NCI-H1417 (cell line): ENCODE measurements at places on chromosomes 2 and 18.
A peak's percentile ranks its signal among the peaks of the same experiment; 100 is the strongest.

DNA sequence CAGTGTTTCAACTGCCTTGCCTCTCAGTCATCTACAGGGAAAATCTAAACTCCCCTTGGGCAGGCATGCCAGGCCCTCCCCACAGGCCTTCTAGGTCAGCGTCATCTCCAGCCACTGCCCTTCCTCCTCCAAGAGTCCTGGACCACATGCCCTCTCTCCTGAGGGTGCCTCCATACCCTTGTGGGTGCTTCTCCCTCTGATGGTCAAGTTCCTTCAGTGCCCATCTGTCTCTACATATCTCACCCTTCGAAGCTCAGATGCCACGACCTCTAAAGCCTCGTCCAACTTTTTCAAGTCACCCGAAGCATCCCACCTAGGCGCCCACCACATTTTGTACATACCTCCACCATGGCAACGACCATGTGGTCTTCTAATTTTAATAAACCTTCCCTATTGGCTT lies 22.6 kb upstream of the TMEM247 start:
- no peak for DNase-seq

GRCh38 chr2:98778741-98779483 lies 48.0 kb upstream of the MGAT4A start:
- no peak for DNase-seq

- DNase-seq: no peak
Observed at GRCh38 chr2:163493359-163494298, 242.2 kb downstream of the FIGN start.

DNA sequence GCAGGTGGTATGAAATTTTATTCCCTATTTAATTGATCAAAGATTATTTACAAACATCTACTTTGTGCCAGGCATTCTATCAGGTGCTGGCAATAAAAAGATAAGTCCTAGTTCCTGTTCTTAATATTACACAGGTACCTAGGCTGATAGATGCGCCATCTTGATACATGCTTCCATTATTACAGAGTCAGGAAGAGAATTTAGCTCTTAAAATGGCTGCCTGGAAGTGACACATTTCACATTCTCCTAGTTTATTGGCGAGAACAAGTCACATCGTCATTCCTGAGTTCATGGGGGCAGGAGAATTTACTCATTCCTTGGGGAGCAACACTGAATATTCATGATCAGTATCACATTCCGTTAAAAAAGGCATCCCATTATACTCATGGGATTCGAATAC lies 1.1 kb upstream of the DARS1 start:
- DNase-seq: no peak

DNA sequence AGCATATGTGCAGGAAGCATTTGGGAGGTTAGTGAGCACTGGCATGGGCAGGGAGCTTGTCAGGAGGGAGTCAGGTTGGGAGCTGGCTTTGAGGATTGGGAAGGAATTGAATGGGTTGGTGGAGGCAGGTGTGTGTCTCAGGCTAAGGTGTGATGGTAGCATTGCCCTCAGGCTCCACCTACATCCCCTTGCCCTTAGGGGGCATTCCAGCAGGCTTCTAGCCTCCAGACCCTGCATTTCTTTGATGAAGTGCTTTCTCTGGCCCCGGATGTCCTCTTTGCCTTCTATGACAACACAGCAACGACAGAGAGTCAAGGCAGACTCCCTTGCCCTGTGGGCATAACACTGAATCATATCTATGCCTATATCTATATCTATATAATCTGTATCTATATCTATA lies 13.5 kb downstream of the RHBDD1 start:
- DNase-seq: no peak

DNA sequence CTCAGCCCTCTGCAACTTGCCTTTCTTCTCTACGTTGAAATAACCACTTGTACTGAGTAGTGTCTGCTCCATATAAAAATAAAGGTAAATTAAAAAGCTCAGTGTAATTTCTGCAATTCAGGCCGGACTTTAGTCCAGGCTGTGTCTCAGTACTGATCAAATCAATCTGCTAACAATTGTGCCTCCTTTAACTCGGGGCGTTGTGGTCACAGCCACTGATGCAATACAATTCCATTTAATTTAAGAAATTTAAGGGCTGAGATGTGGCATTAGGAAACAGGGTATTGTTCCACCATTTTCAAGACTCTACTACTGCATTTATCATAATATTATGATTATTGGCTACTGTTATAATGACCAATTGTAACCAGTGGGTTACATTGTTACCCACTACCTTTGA lies 60.0 kb upstream of the NPAS2 start:
- DNase-seq: no peak

DNA sequence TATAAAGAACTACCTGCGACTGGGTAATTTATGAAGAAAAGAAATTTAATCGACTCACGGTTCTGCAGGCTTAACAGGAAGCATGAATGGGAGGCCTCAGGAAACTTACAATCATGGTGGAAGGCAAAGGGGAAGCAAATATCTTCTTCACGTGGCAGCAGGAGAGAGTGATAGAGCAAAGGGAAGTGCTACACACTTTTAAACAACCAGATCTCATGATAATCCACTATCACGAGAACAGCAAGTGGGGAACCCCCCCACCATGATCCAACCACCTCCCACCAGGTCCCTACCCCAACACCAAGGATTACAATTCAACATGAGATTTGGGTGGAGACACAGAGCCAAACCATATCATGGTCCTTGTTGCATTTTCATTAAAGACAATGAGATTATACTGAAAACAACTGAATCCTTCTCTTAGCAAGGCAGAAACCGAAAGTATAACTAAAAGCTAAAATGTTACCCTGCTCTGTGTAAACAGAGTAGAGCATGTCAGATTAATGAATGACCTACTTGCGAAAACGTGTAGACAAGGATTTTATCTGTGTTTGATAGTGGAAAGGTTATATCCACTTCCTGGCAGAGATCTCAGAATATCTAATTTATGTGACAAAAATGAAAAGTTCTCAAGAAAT lies 60.1 kb upstream of the RBBP8 start:
- no peak for DNase-seq

- no peak for DNase-seq
Observed at GRCh38 chr18:8763611-8764010, 58.3 kb downstream of the MTCL1 start.

- DNase-seq: peak; percentile 84
Observed at GRCh38 chr2:120465989-120466703, 120.2 kb downstream of the INHBB start.

- DNase-seq: no peak
Observed at GRCh38 chr2:157463002-157463401, 19.1 kb upstream of the CYTIP start.

DNA sequence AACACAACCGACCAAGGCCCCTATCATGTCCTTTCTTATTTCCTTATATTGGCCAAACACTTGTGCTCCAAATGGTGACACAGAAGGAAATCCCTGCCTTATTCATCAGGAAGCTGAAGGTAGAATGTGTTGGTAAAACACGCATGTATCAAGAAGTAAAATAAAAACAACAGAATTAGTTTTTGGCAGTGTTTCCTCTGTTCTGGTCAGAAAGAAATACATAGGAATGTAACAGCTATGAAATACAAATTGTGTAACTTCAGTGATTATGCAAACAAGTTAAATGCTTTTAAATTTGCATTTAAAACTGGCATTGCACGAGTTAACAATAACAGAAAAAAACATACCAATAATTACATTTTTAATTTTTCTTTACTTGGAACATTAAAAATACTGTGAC lies 19.3 kb downstream of the ST6GAL2 start:
- DNase-seq: no peak

DNA sequence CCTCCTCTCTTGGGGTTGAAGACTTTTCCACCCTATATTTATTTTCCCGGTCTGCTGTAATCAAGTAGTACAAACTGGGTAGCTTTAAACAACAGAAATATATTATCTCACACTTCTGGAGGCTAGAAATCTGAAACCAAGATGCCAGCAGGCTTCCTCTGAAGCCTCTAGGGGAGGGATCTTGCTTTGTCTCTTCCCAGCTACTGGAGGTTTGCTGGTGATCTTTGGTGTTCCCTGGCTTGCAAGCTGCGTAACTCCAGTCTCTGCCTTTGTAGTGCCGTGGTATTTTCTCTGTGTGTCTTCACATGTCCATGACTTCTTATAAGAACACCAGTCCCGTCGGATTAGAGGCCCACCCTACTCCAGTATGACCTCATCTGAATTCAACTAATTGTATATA lies 44.4 kb downstream of the MYO3B start:
- peak; percentile 2 for DNase-seq

- DNase-seq: peak; percentile 29
Observed at GRCh38 chr2:174606336-174606735, 8.7 kb upstream of the WIPF1 start.

DNA sequence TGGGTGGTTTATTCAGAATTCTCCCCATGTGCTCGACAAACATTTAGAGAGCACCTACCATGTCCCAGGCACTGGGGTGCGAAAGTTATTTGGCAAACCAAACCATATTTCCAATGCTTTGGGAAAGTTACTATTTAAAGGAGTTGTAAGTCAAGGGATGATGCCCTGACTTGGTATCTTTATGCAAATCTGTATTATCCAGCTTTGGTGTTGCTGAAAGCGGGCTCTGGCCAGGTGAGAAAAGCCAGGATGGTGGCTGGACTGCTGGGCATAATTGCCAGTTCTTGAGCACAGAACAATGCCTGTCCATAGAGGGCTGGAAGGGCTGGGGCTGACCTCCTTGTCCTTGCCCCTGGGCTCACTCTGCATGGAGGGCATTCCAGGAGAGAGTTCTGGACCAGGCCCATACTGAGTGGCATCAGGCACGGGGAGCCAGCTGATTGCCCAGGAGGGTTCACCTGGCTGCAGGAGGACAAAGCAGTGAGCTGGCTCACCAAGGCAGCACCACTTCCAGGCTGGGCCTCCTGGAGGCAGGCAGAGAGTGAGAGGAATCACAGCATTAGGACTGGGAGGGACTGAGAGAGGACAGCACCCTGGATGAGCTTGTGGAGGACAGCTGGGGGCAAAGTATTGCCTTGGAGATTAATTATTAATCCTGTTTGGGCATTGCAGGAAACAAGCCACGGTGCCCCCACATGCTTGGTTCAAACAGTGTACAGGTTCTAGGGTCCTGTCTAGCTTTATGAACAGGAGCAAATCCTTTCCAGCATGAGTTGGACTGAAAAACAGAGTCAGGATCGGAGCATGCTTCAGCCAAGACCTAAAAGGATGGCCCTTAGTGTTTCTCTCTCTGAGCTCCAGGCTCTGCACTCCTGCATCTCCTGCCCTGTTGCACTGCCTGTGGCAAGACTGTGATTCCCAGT lies 7.1 kb downstream of the KHK start:
- DNase-seq: no peak

GRCh38 chr2:10031886-10032745 lies 11.2 kb upstream of the KLF11 start:
- no peak for DNase-seq

DNA sequence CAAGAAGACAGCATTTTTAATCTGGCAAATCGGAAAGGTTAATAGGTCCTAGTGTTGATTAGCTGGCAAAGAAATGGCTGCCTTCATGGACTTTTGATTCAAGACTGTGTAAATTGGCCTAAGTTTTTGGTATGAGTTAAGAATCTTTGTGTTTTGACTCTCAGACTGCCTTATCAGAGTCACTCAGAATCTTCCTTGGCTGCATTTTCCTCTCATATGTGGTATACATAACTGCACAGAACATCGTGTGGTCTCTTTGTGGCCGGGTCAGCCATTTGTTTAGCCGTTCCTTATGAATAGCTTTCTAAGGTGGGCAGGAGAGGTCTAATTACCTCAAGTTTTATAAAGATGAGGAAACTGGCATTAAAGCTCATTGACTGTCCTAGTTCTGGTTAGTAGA lies 30.1 kb downstream of the CAB39 start:
- DNase-seq: no peak

GRCh38 chr18:2223849-2224248 lies 347.5 kb downstream of the METTL4 start:
- DNase-seq: peak; percentile 3
